ENCODE measurements at places on chromosomes 4 and X. TPM values are rescaled to one million over a fixed set of nuclear protein-coding genes. Genes with fewer than 3 reads are reported as not detected.

GRCh38 chr4:8090312-8090711 is 68.3 kb downstream of the ABLIM2 start:
- DNase-seq, result peak; percentile 31

The C4orf33 gene
- 14.6 TPM for total RNA-seq

- DNase-seq, result no peak
Observed at GRCh38 chr4:8898419-8898818, 26.8 kb upstream of the HMX1 start.

The ADGRL3 gene
- total RNA-seq, result not detected

DNA sequence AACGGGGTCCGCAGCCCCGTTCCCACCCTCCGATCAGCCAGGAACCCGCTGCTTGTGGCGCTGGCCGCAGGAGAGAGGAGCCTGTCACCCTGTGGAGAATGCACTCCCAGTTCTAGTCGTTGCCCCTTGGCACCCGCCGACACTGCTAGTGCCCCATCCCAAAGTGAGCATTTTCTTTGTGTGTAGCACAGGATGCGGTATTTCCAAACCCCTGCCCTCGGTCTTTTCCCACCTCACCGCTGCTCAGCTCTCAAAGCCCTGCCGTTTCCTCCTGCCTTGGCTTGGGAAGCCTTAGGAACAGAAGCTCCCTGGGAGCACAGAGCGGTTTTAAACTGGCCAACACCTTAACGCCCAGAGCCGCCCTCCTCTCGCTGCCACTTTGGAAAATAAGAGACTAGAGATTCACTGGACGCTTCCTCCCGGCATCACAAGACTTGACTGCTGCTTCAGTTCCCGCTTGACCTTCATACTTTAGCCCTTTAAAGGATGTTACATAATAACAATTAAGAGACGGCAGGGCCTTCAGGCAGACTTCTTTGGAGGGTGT is 772 bp downstream of the CYP4V2 start:
- no peak for DNase-seq

The MSN gene
- 433 TPM for total RNA-seq

DNA sequence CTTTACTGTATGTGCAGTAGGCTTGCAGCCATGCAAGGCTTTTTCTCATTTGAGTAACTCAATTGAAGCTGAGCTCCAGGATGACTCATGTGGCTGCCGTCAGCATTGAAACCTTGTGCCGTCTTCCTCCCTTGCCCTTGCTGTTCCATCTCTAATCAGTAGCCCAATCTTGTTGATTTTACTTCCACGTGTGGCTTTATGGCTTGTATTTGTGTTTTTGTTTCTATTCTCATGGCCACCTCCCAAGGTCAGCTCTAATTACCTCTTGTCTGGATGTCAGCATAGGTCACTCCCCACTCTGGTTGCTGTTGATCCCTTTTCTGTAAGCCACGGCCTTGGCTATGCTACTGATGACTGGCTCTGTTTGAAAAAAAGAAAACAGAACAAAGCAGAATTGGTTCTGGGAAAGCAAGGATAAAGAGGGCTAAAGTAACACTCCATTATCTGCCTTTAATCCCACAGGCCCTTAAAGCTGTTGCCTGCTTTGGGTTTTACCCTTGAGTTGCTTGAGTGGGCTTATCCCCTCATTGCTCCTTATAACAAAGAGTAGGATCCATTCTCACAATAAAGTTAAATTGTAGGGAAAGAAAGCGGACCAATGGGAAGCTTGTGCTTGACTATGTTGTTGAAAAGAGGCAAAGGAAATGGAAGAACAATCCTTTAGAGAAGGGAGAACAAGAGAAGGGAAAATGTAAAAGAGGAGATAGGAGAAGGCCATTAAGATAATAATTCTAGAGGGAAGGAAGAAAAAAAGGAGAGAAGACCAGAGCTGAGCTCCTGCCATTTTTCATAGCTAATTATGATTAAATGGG is 173.9 kb upstream of the PGRMC2 start:
- no peak for DNase-seq

The ODAPH gene
- total RNA-seq, result not detected

DNA sequence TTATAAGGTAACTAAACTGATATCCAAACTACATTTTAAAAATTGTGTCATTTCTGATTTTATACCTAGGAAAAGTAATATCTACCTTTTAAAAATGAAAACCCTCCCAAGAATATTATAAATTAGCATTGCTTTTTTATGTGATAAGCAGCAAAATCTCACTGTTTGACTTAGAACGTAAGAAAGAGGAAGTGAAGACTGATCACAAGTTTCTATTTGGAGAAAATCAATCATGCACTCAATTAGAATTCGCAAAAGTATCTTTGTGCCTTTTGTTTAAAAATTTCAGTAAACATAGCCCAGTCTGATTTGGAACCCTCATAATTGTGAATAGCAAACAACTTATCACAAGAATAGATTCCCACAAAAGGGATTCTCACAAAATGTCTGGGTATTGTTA is 142.7 kb downstream of the TENM3 start:
- no peak for DNase-seq

The ABCG2 gene
- 0.78 TPM for total RNA-seq

GRCh38 chrX:154840856-154841255 is 6.4 kb upstream of the SMIM9 start:
- no peak for DNase-seq

DNA sequence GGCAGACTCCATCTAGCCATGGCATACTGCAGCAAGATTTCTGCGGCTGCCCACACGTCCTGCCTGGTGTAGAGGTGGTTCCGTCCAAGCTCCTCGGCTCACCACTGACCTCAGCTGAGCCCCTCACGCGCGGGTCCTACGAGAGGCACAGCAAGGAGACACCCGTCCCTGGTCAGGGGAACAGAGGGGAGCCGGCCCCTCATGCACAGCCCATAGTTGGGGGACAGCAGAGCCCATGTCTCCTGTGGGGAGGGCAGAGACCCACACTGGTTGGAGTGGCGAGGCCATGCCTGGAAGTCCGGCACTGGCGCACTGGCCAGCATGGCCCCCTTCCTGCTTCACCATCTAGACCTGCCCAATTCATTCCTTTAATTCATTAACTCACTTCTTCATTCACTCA is 80.8 kb downstream of the HTRA3 start:
- no peak for DNase-seq

The DCX gene
- not detected for total RNA-seq

The TBC1D9 gene
- 0.04 TPM for total RNA-seq

- DNase-seq, result no peak
Observed at GRCh38 chrX:2732076-2732475, 19.8 kb upstream of the XG start.

The MAB21L2 gene
- not detected for total RNA-seq

The PAGE1 gene
- not detected for total RNA-seq

DNA sequence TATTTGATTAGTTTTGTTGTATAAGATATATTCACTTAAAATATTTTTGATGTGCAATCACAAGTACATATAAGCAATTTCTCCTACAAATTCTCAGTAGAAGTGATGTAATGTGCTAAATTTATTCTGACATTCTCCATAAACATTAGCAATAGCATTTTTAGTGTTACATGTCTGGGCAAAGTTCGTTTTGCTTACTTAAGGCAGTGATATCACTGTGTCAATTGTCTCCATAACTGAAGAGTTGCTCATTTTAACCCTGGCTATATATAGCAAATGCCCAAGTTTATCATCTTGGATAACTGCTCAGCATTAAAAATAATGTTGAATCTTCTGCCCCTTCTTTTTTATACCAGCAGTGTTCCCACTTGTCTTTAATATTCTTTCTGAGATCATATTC is 340.0 kb upstream of the NDST4 start:
- no peak for DNase-seq

GRCh38 chrX:5936438-5936837 is 292.2 kb downstream of the NLGN4X start:
- no peak for DNase-seq

DNA sequence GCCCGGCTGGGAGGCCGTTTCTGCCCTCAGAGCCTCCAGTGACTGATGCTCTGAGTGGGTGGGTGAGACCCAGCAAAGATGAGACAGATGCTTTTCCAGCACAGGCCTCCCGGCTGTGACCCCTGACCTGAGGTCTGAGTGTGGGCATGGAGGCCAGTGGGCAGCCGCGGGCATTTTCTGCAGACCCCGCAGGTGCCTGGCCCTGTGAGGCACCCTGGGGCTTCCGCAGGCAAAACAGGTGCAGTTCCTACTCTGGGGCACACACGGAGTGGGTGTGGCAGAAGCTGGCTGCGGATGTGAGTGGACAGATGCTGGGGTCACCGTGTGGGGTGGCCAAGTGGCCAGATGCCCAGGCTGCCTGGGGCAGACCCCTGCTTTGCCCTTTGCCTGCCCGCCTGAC is 14.8 kb downstream of the HTRA3 start:
- DNase-seq, result no peak

DNA sequence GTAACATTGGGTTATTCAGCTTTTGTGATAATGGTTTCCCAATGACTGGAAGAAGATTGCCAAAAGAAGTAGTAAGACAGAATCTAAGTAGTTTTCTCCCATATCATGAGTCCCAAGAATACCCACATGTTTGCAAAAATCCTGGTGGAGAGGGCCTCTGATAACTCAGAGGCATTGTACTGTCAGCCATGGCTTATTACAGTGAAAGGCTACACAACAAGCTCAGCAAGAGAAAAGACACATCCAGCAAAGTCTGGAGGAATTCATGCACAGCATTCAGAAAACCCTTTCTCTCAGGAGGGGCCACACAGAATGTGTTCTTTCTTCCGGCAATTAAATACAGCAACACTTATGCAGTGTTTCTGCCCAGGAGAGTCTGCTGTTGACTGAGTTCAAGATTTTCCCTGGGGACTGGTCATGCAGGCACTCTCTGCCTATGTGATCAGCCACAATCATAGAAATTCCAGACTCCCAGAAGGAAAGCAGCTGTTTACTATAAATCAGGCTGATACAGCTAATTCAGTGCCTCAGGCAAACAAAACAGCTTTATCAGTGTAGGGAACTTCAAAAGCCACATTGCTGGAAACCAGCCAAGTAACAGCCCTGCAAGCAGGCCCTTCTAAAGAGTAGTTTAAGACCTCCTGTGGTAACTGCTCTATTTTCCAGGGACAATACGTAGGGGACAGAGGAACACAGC is 937.1 kb downstream of the CCSER1 start:
- no peak for DNase-seq

DNA sequence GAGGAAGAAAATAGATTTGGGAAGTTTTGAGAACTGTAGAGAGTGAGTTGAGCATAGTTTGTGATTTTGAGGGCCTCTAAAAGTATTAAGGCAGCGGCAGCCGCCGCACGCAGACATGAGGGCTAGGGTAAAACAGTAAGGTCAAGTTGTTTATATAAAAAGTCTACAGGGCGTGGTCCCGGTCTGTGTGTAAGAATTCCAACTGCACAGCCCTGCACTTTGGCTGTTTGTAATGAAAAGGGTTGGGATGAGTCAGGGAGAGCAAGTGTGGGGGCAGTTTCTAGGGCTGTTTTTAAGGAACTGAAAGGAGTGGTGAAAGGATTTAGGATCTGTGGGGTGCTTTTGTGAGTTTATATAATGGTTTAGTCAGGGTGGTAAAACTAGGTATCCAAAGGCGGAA is 55.0 kb downstream of the BEX3 start:
- DNase-seq, result no peak

GRCh38 chr4:7351014-7351413 is 83.7 kb downstream of the PSAPL1 start:
- DNase-seq, result no peak

The NXT2 gene
- 12.4 TPM for total RNA-seq

The ATP8A1 gene
- 23.8 TPM for total RNA-seq

The AMMECR1 gene
- total RNA-seq, result 11.8 TPM

DNA sequence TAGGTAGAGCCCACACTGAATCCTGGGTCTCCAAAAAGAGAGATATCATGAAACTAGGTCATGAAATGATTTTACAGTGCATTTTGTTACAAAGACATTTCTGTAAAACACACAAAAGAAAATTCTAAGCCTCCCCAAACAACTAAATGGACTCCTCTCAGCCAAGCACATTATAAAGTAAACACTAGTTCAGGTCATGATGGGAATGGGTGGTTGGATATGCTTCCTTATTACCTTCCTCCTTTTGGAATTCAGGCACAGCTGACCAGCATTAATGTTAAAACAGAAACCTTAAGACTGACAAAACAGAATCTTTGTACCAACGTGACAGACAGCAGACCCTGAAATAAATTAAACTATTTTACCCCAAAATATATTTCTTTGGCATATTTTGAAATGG is 87.9 kb upstream of the NPY2R start:
- no peak for DNase-seq

- no peak for DNase-seq
Observed at GRCh38 chr4:89249313-89249712, 58.3 kb downstream of the GPRIN3 start.

The PNMA5 gene
- total RNA-seq, result not detected

DNA sequence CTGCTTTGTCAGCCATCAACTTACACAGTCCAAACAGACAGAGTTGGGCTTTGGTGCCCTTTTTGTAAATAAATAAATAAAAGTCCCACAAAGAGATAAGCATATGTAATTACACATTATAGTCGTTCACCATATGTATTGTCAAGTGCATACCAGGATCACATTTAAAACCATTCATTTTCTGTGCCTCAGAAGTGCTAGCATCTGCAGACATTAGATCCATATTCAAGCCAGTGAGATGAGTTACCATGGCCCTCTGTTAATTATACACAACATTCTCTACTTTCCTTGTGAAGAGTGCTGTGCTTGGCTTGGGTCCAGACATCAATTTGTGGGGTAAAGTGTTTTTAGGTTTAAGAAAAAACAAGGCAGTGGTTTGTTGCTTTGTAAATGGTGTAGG is 76.8 kb downstream of the ENOX2 start:
- DNase-seq, result no peak

The ATOH1 gene
- not detected for total RNA-seq

DNA sequence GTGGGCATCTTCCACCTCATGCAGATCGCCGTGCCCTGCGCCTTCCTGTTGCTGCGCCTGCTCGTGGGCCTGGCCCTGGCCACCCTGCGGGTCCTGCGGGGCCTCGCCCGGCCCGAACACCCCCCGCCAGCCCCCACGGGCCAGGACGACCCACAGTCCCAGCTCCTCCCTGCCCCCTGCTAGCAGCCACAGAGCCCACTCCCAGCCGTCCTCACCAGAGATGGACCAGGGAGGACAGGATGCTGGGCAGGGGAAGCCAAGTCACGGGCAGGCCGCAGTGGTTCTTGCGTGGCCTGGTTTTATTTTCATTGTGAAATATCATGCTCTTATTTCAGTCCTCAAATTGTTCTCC is 15.1 kb downstream of the DGKQ start:
- no peak for DNase-seq

- no peak for DNase-seq
Observed at GRCh38 chr4:178970433-178971140, 1528.3 kb upstream of the AGA start.

- no peak for DNase-seq
Observed at GRCh38 chr4:137029026-137029425, 503.3 kb downstream of the PCDH18 start.

Data from activated naive CD8-positive, alpha-beta T cell treated with anti-CD3 and anti-CD28 coated beads for 36 hours (primary cell).